Mesenteric fat pad (tissue), 1 donor: ENCODE measurements at places on chromosomes 12 and 14. TPM values are rescaled to one million over a fixed set of nuclear protein-coding genes. Genes with fewer than 3 reads are reported as not detected.

TDRD9 gene
- total RNA-seq: 5.4 TPM

AQP5 gene
- total RNA-seq: not detected

C12orf76 gene
- total RNA-seq: 6.4 TPM

PRPH gene
- 0.55 TPM for total RNA-seq

GPR132 gene
- 4.5 TPM for total RNA-seq

GPR84 gene
- 2.3 TPM for total RNA-seq

HNF1A gene
- not detected for total RNA-seq

DLK1 gene
- total RNA-seq: not detected

PAPLN gene
- total RNA-seq: 6.4 TPM

SLC17A8 gene
- total RNA-seq: not detected

DNA sequence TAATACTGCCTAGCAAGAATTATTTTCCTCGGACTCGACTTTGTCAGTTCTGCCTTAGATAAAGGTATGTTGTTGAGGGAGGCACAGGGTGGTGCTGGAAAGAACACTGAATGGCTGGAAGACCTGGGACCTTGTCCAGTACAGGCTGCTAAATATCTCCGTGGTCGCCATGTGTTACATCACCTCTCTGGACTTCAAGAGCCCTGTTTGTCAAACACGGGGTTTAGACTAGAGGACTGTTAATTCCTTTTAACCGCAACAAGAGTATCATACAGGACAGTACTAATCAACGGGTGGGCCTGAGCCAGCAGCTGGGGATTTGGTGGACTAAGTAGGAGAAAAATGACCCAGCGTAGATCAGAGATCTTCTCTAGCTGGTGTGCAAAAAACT is 476.3 kb downstream of the LRIG3 start:
- DNase-seq: no peak

DNA sequence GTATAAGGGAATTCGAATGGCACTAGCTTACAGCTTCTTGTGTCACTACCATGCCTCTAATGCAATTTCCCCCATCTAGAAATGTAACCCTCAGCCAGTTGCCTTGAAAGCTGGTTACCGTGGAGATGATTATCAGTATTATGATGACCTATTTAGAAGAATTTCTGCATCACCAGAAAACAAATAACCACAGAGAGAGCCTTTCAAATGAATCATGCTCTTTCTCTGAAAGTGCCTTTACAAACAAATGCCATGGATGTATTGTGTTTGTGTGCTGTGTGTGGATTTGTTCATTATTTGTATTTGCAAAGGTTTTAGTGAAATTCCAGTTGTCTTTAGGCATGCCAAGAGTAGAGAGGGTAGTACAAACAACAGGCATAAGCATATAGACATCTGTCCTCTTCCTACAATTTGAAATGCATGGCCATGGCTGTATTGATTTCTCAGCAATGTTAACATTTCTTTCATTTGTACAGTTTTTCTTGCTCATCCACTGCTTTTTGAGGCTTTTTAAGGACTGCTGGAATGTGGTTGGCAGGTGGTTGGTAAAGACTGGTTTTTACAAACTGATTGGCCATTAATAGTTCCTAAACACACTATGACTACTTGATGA is 266.5 kb downstream of the PAWR start:
- DNase-seq: no peak

- DNase-seq: no peak
Measured at GRCh38 chr14:93347850-93348249, 868 bp downstream of the COX8C start.

GRCh38 chr12:118304093-118304492 is 68.6 kb downstream of the TAOK3 start:
- DNase-seq: no peak

DNA sequence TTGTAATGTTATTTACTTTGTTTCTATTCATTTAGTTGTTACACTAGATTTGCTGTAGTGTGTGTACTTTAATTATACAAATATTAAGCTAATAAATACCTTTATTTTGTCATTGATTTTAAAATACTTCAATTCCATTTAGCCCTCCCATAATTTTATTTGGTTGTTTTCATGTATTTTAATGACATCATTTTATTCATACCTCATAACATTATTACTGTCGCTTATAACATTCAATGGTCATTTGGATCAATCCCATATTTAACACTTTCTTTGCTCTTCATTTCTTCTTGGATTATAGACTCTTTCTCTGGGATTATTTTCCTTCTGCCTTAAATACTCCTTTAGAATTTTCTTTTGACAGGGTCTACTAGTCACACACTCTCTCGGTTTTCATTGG is 86.6 kb upstream of the CAND1 start:
- no peak for DNase-seq

DNA sequence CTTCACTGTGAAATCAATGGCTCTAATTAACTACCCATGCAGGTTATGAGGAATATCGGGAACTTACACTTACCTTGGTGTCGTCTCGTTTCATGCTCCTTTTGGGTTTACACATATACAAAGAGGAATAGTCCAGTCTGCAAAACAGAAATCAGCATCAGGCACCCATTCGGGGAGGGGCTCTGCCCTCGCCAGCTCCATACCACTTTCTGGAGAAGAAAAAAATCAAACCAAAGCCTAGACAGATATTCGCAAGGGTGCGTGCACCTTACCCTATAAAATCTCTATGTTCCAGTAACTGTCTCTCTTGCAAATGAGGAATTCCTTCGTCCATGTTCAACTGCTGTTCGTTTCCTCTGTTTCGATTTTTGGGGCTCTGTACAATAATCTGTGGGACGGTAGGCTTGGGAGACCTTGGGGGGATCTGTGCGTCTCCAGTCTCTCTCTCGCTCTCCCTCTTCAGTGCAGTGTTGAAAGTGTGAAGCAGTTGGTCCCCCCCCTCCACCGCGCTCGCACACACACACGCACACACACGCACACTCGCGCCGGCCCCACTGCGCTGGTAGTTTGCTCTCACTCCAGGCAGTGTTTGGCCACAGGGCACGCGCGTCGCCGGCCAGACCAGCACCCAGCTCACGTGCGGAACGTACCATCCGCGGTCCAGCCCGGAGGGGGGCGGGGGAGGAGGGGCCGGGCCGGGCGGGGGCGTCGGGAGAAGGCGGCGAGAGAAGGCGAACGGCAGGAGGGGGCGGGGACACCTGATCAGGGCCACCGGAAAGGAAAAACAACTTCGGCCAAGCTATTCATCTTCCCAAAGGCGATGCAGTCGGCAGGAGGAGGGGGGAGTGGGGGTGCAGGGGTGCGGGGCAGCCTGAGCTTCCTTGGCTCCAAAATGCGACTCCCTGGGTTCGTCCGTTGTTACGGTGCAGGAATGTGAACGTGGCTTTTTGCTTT is at the start of gene BHLHE41:
BHLHE41 (minus strand) TSS at position 592 of the 954 bp plus-strand sequence; CDS start at position 334, 258 bp downstream.
- no peak for DNase-seq

GRCh38 chr14:24051176-24051788 is 527 bp upstream of the CARMIL3 start:
- DNase-seq: peak; percentile 86

- DNase-seq: no peak
Measured at GRCh38 chr14:54374117-54374884, 22.5 kb upstream of the CDKN3 start.

- DNase-seq: no peak
Measured at GRCh38 chr12:109358154-109358869, 10.6 kb downstream of the MYO1H start.

DNA sequence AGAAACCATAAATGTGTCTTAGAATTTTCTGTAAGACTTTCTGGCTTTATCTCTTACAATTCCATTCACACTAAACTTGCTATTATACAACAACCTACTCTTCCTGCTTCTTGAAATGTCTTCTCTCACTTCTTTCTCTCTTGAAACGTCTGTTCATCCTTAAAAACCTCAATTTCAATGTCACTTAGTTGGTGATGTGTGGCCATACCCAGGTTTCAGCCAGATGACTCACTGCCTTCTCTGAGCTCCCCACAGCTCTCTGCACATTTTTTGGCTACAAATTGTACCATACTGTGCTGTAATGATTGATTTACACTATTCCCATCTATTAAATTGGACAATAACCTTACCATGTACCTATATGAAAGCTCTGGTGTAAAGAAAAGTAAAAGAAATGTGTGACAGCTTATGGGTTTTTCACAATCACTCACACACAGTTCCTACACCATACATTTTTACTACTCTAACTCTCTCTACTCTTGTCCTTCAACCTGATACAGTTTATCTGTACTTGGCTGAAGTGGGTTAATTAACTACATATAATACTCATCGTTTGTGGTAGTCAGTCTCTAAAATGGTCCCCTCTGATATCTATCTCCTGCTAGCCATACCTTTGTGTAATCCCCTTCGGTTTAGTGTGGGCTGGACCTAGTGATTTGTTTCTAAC is 222.1 kb downstream of the NELL2 start:
- DNase-seq: no peak

DNA sequence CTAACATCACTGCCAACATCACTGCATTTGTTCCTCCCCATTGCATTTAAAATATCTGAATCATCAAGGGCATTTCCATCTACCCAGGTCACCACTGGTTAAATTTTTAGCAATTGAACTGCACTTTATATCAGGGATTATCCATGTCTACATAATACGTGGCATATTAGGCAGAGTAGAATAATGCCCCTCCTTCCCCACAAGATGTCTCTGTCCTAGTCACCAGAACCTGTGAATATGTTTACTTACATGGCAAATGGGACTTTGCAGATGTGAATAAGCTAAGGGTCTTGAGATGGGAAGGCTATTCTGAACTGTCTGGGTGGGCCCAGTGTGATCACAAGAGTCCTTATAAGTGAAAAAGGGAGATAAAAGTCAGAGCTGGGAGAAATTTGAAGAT is 181.7 kb upstream of the ARID2 start:
- DNase-seq: no peak

- DNase-seq: no peak
Measured at GRCh38 chr12:57097554-57097835, 8.6 kb downstream of the NAB2 start.

GRCh38 chr14:72781561-72782508 is 112.1 kb downstream of the DPF3 start:
- no peak for DNase-seq

- no peak for DNase-seq
Measured at GRCh38 chr12:38502415-38502814, 185.8 kb downstream of the ALG10B start.

DNA sequence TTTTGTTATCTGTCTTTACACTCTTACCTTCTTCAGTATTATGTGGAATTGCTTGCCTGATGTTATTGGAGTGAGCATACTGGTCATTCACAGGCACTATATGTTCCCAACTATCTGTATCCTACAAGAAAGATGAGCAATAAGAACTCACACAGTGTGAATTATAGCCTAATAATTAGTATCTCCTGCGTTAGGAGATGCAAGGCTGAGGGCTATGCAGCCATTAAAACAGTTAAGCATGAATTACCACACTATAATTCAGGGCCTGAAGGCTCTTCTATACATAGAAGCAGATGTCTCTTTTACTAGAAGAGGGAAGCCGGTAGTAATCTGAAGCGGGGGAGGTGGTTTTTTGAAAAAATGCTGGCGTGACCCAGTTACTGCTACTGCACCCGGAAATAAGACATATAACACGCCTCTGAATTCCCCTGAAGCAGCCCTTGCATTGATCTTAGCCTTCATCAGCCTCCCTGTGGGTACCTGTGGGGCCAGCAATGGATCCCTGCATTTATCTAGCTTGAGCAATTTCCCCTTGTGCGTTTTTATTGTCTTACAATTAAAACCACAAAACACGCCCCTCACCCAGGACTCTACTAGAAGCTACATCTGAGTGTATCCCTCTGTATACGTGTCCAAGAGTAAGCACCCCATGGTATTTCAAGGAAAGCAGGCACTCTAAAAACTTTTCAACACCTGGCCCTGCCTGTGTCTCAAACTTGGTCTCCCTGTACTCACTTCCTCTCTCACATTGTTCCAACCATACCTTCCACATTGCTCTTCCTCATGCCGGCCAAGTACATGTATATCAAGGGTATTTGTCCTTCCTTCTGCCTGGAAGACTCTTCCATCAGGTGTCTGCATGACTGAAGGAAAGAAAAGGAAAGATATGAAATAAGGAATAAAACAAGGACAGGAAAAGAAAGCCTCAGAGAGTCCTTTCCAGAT is 210.9 kb upstream of the ARID2 start:
- no peak for DNase-seq

GRCh38 chr12:20220339-20220738 is 148.0 kb upstream of the PDE3A start:
- DNase-seq: no peak

DNA sequence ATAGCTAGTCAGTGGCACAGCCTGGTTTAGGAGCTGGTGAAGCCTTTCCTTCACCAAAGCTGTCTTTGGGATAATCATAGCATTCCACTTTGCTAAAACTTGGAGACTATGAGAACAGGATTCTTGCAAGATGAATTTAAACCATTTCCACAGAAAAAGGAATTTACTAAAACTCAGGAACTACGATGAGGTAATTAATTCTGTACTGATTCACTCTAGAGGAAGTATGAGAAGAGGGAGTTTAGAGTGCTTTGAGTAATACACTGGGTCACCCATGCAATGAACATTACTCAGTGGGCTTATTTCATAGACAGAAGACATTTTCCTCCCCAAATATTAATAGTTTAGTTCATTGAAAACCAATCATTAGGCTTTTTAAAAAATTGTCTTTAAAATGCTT is 73.0 kb downstream of the RMST start:
- no peak for DNase-seq

- no peak for DNase-seq
Measured at GRCh38 chr12:64706306-64706705, 52.9 kb downstream of the GNS start.

DNA sequence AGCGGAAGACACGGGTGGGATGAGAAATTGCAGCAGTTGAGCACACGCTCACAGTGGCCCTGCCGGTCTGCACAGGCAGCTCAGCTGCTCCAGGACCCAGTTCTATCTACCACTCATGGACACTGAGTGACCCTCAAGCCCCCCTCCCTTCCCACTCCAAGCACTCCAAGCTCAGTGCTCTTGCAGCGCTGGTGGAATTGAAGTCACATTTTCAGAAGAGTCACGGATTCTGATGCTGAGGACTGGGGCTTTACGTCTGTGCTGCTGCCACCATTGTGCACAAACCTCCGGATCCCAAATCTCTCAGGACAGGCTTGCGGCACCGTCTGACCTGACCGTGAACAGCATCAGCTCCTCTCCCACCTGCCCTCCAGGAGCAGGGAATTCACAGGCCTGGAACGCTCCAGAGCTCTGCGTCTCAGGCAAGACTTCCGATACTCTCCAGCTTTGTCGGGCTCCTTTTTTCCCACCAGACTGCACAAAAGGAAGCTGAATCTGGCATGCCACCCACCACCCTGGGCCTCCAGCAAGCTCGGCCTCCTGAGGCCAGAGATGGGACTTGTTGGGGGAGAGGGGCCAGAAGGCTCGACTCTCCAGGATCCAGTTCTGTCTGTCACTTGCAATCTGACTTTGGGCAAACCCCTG is 213.1 kb upstream of the RTL1 start:
- DNase-seq: peak; percentile 84

DNA sequence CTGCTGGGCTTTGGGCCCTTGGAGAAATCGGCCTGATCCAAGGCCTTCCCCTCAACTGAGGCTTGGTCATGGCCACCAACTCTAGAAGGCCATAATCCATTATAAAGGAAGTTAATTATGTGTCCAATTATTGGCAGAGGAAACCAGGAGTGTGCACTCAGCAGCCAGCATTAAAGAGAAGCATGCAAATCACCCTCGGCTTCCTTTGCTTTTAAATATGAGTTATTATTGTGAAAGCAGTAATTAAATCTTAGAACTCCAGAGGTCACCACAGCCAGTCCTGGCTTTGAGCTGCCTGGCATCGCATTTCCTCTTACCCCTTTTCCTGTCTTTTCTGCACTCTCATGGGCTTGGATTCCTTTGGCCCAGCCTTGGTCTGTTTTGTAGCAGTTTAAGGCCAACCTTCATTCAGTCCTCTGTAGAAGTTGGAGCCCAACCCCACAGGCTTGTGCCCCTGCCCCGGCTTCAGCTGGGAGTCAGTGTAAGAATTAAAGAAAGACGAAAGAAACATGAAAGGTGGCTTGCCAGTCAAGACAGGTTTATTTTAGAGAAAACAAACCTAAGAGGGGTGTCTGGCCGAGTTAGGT is 14.7 kb upstream of the KRT86 start:
- no peak for DNase-seq
